ENCODE measurements at places on chromosomes 13 and 19.
A peak's percentile ranks its signal among the peaks of the same experiment; 100 is the strongest.

DNA sequence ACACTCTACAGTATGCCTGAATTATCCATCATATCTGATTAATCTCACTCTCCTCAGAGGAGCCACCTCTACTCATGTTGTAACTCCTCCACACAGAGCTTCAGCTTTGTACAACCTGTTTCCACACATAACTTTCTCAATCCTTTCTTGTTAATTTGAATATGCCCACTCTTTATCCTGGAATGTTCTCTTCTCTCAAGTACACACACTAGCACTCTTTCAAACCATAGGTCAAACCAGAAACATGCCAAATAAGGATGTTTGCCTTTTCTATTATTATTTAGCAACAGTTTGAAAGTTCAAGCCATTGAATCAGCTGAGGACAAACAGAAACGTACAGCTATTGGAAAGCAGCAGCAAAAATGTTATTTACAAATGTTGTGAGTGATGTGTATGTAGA is 110.3 kb downstream of the MIPEP start:
- peak; percentile 1 for DNase-seq

- DNase-seq, result peak; percentile 97
These were observed 100.7 kb downstream of the CRYL1 start for GRCh38 chr13:20424949-20425348.

- DNase-seq, result peak; percentile 15
These were observed 47.6 kb upstream of the MAP3K10 start for GRCh38 chr19:40143612-40144011.

- DNase-seq, result no peak
These were observed 84.0 kb downstream of the ATP11A start for GRCh38 chr13:112773601-112774447.

GRCh38 chr19:48090281-48090802 is 20.3 kb downstream of the PLA2G4C start:
- DNase-seq, result peak; percentile 39

- DNase-seq, result no peak
These were observed 10.0 kb upstream of the GRTP1 start for GRCh38 chr13:113373811-113374485.

DNA sequence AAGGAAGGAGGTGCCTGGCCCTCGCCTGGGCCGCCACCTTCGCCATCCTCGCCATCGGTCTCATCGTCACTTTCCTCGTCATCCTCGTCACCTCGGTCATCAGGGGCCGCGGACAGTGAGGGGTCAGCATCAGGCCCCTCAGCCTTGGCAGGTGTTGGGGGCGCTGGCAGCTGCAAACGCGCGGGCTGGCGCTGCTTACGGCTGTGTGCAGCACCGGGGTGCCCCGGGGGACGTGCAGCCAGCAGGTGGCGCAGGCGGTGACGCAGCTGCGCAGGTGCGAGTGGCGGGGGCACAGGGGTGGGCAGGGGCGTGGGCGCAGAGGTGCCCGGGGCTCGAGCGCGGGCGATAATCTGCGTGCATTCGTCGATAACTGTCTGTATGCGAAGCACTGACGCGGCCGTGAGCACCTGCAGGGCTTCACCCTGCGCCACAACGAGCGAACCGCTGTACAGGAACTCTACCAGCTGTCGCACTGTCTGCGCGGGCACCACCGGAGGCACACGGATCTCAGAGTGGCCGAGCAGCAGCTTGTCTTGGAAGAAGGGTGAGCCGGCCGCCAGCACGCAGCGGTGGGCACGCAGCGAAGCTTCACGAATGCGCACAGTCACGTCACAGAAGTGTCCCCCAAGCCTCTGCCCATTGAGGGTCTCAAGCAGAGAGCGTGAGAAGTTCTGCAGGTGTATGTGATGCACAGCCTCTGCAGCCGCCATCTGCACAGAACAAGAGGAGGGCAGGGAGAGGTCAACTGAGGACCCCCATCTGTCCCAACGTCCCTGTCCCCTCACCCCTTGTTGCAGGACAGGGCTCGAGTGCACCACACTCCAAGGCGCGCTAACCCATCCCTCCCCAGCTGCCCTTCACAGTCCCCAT is 2.4 kb downstream of the ZBTB45 start:
- DNase-seq, result no peak

DNA sequence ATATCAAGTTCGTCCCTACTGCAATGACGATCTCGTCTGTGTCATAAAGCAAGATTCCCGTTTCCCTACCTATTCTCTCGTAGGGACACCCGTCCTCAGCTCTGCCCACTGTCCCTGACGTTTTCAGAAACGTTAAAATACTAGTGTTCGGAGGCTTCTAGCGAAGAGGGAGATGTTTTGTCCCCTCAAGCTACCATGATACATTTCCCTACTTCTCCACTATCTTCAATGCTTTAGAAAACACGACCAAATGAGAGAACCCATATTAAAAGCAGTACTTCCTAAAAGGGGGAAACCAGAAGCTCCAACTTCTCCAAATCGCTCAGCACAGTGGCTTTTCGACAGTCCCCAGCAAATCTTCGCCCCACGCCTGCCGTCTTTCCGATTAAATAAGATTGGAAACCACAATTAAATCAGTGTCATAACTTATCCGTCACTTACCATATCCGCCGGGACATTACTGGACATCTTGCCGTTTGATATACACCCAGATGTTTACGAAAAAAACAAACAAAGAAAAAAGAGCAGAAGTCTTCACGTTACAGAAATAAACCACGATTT is 1.3 kb downstream of the UBL3 start:
- no peak for DNase-seq

DNA sequence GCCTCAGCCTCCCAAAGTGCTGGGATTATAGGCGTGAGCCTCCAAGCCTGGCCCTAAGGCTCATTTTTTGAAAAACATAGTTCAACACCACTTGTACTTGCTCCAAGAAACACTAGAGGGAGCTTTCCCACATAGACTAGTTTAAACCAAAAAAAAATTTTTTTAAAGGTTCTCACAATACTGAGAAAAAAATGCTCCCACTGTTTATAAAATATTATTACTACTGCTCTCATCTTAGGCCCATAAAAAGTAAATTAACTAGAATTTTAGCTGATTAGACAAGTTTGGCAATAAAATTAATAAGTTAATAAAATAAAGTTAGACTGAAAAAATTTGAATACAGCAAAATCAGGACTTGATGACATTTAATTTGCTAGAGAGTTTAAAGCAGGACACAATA is 109.5 kb downstream of the TBC1D4 start:
- peak; percentile 56 for DNase-seq

DNA sequence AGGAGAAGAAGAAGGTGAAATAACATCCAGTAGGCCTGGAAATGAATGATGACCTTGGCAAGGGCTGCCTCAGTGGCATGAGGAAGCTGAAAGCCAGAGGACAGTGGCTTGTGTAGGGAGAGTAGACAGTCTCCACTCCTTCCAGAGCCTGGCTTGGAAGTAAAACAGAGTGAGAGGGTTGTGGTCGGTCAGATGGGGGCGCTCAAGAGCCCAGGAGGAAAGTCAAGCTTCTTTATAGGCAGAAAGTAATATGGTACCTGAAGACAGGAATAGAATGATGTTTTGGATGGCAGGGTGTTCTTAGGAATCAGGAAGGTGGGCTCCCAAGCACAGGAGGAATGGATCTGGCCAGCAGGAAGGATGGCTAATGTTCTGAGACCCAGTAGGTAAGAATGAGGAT is 75.1 kb upstream of the TSC22D1 start:
- no peak for DNase-seq

DNA sequence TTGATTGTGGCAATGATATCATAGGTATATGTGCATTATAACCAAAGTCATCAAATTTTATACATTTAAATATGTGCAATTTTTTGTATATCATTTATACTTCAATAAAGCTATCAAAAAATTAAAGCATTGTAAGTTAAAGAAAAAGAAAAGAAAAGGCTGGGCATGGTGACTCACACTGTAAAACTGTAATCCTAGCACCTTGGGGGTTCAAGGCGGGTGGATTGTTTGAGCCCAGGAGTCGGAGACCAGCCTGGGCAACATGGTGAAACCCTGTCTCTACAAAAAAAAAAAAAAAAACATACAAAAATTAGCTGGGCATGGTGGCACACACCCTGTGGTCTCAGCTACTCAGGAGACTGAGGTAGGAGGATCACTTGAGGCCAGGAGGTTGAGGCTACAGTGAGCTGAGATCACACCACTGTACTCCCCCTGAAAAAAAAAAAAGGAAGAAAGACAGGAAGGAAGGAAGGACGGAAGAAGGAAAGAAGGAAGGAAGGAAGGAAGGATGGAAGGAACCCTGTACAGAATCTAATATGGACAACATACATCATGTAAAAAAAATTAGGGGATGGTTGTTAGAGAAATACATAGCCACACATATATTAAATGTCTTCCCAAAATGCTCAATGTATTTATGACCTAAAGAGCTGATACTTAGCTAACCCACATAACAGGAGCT is 21.7 kb upstream of the SLC25A30 start:
- DNase-seq, result no peak

DNA sequence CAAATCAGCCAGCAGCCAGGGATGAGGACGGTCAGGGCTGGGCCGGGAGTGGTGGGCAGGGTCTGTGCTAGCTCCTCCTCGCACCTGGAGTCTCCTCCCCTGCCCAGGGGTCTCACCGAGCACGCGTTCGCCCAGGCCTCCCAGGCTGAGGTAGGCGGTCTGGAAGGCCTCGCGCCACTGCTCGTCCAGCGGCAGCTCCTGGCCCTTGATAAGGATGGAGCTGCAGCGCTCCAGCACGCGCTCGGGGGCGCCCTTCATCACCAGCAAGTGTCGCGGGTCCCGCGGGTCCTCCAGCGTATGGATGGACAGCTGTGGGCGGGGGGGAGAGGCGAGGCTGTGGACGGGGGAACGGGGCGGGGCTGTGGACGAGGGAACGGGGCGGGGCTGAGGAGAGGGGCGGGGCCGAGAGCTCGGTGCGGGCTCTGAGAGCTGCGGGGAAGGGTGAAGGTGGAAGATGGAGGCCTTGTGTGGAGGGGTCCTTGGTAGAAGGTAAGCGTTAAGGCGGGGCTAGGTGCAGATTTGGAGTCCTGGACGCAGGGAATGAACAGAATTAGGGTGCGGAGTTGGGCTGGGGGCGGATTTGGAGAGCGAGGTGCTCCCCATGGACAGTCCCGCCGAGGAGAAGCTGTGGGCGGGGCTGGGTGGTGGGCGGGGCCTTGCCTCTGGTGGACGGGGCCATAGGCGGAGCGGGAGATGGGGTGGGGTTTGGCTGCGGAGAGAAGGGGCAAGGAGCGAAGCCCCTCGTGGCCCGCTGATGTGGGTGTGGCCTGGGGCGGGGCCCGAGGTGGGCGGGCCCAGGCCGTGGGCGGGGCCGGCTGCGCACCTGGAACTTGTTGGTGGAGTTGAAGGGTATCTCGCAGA is 5.7 kb downstream of the ATP4A start:
- peak; percentile 39 for DNase-seq

DNA sequence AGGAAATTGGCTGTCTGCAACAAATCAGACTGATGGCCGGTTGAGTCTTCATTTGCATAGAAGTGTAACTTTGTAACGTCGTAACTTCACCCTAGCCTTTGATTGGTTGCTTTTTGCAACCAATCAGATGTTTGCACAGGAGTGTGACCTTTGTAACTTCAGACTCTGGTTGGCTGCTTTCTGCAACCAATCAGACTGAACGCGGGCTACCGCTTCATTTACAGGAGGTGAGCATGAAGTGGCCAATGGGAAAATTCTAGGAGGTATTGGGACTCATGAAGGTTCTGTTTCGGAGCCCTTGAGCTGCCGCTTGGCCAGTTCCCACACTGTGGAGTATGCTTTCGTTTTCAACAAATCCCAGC is 441 bp upstream of the ZNF559 start:
- DNase-seq, result peak; percentile 79

GRCh38 chr13:112236539-112237197 is 139.5 kb upstream of the SPACA7 start:
- no peak for DNase-seq

DNA sequence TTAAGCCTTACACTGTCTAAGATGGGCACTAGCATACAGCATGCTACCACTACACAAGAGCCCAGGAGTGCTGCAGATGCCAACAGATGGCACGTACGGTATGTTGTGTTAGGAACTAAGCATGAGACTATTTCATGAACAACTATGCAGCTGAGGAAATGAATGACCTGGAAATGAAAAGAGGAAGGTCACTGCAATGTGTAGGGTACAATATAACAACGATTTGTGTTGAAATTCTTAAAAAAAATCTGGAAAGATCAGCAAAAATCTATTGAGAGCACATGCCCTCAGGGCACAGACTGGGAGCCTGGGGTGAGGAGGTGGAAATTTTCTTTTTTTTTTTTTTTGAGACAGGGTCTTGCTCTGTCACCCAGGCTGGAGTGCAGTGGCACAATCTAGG is 14.4 kb downstream of the HAUS8 start:
- DNase-seq, result no peak

DNA sequence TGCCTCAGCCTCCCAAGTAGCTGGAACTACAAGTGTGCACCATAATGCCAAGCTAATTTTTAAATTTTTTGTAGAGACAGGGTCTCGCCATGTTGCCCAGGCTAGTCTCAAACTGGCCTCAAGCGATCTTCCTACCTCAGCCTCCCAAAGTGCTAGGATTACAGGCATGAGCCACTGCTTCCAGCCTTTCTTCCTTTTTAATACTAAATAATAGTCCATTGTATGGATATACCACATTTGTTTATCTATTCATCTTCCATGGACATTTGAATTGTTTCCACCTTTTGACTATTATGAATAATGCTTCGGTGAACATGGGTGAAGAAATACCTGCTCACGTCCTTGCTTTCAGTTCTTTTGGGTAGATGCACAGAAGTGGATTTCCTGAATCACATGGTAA is 24.4 kb downstream of the GARRE1 start:
- no peak for DNase-seq

- DNase-seq, result peak; percentile 17
These were observed 225.3 kb upstream of the SERP2 start for GRCh38 chr13:44148159-44148914.

- peak; percentile 4 for DNase-seq
These were observed 20.3 kb upstream of the CACNA1A start for GRCh38 chr19:13526552-13526951.

DNA sequence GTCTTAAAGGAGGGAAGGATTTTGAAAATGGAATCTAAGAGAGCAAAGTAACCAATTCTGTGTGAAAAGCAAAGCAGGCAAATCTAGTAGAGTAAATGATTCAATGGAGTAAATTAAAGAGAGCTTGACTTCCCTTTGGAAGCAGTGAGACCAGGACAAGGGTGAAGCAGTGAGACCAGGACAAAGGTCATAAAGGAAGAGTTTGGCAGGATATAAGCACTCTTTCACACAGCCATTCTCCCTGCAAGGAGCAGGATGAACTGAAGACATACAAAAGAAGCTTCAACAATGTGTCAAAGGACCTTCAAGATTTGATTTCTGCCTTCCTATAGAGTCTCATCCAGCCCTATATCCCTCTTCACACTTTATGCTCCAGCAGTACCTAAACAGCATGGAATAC is 123.8 kb downstream of the ENOX1 start:
- no peak for DNase-seq

GRCh38 chr13:103547914-103548313 is 481.7 kb upstream of the SLC10A2 start:
- no peak for DNase-seq

GRCh38 chr19:34588249-34588648 is 88.7 kb downstream of the SCGB2B2 start:
- no peak for DNase-seq

GRCh38 chr13:59776924-59777690 is 386.6 kb downstream of the DIAPH3 start:
- DNase-seq, result peak; percentile 85

GRCh38 chr19:49896863-49897621 is at the start of gene IL4I1:
Gene IL4I1, minus strand, starts transcription at chr19:49896887. Its CDS starts 727 bp downstream, at chr19:49896160.
- peak; percentile 11 for DNase-seq

GRCh38 chr19:10580979-10581631 is 6.0 kb downstream of the AP1M2 start:
- DNase-seq, result peak; percentile 89

Measured in fibroblast of upper back skin (primary cell).